ENCODE measurements at places on chromosomes 3 and 15.

DNA sequence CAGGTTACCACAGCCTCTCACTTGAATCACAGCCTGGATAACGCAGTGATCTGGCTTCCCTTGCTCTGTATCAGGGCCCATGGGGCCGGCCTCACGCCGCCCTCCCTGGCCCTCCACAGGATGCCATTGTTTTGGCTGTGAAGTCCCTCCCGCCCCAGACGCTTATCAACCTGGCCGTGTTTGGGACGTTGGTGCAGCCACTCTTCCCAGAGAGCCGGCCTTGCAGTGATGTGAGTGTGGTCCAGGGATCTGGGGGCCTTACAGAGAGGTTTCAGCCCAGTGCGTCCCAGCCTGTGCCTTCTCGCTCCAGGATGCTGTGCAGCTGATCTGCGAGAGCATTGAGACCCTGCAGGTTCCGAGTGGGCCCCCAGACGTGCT, 6.6 kb downstream of the VWA5B2 start:
- DNase-seq: no peak

DNA sequence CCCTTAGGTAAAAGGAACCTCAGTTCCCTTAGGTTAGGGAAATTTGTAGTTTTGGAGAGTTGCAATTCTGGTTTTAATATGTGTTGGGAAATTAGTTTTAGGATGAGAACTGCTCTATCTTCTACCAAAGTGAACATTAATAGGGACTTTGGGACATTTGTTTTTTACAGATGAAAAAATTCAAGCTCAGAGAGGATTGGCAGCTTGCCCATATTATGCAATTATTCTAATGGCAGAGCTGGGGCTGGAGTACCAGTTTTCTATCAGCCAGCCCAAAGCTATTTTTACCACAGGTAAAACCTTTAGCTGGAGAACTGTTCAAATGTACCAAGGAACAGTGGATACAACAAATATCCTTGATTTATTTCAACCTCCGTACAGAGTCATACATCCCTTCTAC, 127.0 kb downstream of the CPNE4 start:
- peak; percentile 86 for DNase-seq

DNA sequence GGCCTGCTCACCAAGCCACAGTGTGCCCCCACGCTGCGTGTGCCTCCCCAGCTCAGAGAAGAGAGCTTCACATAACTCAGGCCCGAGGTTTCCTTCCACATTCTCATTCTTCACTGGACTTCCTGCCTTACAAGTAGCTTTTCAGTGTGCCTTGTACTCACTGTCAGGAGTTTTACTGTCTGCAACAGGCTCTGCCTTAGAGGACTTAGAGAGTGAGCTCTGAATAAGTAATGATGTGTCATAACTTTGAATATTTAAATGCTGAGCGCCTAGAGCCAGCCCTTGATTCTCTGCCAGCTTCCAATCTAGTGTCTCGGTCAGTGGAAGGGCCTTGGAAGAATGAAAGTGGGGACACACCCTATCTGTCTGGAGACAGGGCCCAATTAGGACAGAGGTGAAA, 41.8 kb downstream of the ITGB5 start:
- no peak for DNase-seq

GRCh38 chr3:124174476-124174875, 182.6 kb upstream of the ROPN1 start:
- DNase-seq: peak; percentile 100

DNA sequence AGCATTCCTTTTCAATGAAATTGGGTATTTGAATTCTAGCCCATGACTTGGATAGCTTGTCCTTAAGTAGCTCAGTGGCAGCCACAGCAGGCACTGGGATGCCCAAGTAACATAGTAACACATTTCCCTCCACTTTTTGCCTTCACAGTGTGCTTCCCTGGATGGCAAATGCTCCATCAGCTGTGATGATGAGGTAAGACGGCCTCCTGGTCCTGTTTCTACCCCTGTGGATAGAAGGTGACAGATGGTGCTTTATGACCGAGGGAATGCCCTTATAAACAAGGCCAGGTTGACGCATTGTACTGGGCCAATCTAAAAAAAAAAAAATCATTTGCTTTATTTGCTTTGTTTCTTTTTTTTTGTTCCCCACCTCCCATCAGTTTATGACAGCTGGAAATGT, 41.8 kb upstream of the LRTM1 start:
- DNase-seq: no peak
